Activated CD4-positive, alpha-beta memory T cell treated with anti-CD3 and anti-CD28 coated beads, Interleukin-2, amount 10 ng/mL, durations not matched to agents 7 days and 5 days (primary cell): ENCODE measurements at places on chromosomes 11 and 22. TPM values are rescaled to one million over a fixed set of nuclear protein-coding genes. Genes with fewer than 3 reads are reported as not detected.

GRCh38 chr11:113271551-113272245 is 42.7 kb upstream of the TTC12 start:
- no peaks in the 10 kb centered on the region for H3K4me1 ChIP-seq
- no peak overlapping the region for H3K27ac ChIP-seq
- H3K27me3 ChIP-seq, result no peaks in the 10 kb centered on the region
- DNase-seq, result no peak

DNA sequence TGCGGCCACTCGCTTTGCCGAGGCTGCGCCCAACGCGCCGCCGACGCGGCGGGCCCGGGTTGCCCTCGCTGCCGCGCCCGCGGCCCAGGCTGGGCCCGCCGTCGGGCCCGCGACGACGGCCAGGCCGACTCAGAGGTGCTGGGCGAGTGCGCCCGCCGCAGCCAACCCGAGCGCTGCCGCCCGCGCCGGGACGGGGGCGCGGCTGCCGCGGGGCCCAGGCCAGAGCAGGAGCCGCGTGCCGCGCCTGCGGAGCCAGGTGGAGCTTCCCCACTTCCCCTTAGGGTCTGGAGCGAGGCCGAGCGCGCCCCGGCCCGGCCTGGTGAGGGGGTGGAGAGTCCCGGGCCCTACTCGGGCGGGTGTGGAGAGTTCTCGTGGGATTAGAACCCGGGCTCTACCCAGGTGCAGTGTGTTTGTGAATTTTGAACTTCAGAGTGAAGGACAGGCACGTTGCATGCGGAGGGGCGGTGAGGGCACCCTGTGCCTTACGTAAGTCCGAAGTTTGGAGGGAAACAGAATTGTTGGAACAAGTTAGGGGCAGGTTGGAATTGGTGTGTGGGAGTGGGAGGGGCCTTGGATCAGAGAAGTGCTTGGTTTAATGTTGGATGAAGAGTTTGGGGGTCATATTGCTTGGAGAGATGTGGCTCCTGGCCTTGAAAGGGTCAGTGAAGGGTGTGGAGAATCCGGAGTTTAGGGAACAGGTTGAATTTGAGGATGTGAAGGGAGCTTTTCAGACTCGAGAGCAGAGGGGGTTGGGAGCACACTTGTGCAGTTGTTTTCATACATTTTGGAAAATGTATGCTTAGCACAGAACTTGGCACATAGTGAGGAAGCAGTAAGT is 697 bp downstream of the RNF169 start:
- H3K27ac ChIP-seq, result peak overlapping the region; percentile 76
- DNase-seq, result peak; percentile 56
- H3K4me1 ChIP-seq, result peaks cover 32% of the 10 kb centered on the region
- peak overlapping the region; percentile 85 for H3K4me3 ChIP-seq
- H3K36me3 ChIP-seq, result peaks cover 13% of the 10 kb centered on the region
- H3K27me3 ChIP-seq, result no peaks in the 10 kb centered on the region

GRCh38 chr22:46049726-46050450 is 72.9 kb upstream of the WNT7B start:
- DNase-seq, result no peak
- H3K4me3 ChIP-seq, result no peak overlapping the region
- H3K27me3 ChIP-seq, result peaks cover 1% of the 10 kb centered on the region
- no peak overlapping the region for H3K27ac ChIP-seq
- H3K36me3 ChIP-seq, result peaks cover 5% of the 10 kb centered on the region

- peak; percentile 66 for DNase-seq
- no peak overlapping the region for H3K4me3 ChIP-seq
- peaks cover 6% of the 10 kb centered on the region for H3K27me3 ChIP-seq
- no peak overlapping the region for H3K27ac ChIP-seq
- no peaks in the 10 kb centered on the region for H3K36me3 ChIP-seq
- H3K4me1 ChIP-seq, result peaks cover 26% of the 10 kb centered on the region
Observed at GRCh38 chr22:37043828-37044538, 7.6 kb upstream of the KCTD17 start.

DNA sequence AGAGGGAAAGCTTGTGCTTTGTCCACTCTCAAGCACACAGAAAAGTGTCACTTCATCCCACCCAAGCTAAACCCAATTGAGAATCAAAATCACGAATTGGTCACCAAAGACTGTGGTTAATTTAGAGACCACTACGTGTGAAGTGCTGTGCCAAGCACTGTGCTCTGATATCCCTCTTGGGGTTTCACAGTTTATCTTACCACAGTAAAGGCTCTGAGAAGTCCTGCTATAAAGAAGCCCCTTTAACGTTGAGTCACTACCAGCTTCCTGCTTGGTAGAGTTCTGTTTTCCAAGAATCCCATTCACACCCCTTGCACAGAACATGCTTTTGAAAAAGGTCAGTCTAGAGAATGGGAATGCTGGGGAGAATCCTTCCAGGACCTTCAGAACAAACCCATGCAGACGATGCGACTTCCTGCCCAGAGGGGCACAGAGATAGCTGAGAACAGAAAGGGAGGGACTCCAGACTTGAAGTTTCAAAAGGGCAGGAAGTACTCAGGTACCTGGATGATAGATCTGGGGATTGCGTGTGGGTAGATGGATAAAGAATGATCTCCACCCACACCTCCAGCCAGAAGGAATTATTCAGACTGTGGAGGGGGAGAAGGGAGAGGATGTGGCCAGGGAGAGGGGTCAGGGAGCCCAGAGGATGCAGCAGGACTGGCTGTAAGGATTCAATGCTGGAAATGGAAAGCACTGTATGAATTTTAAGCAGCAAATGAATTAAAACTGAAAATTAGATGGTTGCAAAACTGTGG is 18.1 kb upstream of the TSPAN18 start:
- no peaks in the 10 kb centered on the region for H3K36me3 ChIP-seq
- peaks cover 13% of the 10 kb centered on the region for H3K4me1 ChIP-seq
- H3K27me3 ChIP-seq, result peaks cover 18% of the 10 kb centered on the region
- DNase-seq, result no peak

GRCh38 chr11:120932305-120932915 is 91.5 kb upstream of the TBCEL start:
- H3K27ac ChIP-seq, result no peak overlapping the region
- no peak overlapping the region for H3K4me3 ChIP-seq
- H3K27me3 ChIP-seq, result peaks cover 3% of the 10 kb centered on the region
- no peaks in the 10 kb centered on the region for H3K4me1 ChIP-seq
- no peaks in the 10 kb centered on the region for H3K36me3 ChIP-seq

DNA sequence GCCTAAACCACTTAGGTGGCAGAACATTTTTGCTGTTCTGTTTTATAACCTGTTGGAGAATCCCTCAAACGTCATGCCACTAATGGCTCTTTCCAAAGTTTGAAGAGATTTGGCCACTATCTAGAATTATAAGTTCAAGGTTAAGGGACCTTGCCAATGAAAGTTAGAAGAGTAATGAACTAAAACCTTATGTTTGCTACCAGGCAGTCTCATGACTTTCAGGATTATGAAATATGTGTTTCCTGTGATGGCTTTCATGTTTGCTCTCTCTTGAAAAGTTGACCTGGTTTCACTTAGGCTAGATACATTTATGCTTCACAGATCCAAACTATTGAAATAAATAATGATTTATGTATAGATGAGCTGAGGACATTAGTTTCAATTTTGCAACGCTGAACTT is 340.0 kb downstream of the LRRC4C start:
- H3K27me3 ChIP-seq, result no peaks in the 10 kb centered on the region
- H3K27ac ChIP-seq, result no peak overlapping the region
- no peaks in the 10 kb centered on the region for H3K4me1 ChIP-seq
- no peak for DNase-seq
- no peaks in the 10 kb centered on the region for H3K36me3 ChIP-seq

GRCh38 chr11:124551189-124551588 is 7.7 kb upstream of the OR8B12 start:
- no peaks in the 10 kb centered on the region for H3K27me3 ChIP-seq
- no peak overlapping the region for H3K27ac ChIP-seq
- H3K36me3 ChIP-seq, result no peaks in the 10 kb centered on the region
- H3K4me1 ChIP-seq, result no peaks in the 10 kb centered on the region
- no peak for DNase-seq

DNA sequence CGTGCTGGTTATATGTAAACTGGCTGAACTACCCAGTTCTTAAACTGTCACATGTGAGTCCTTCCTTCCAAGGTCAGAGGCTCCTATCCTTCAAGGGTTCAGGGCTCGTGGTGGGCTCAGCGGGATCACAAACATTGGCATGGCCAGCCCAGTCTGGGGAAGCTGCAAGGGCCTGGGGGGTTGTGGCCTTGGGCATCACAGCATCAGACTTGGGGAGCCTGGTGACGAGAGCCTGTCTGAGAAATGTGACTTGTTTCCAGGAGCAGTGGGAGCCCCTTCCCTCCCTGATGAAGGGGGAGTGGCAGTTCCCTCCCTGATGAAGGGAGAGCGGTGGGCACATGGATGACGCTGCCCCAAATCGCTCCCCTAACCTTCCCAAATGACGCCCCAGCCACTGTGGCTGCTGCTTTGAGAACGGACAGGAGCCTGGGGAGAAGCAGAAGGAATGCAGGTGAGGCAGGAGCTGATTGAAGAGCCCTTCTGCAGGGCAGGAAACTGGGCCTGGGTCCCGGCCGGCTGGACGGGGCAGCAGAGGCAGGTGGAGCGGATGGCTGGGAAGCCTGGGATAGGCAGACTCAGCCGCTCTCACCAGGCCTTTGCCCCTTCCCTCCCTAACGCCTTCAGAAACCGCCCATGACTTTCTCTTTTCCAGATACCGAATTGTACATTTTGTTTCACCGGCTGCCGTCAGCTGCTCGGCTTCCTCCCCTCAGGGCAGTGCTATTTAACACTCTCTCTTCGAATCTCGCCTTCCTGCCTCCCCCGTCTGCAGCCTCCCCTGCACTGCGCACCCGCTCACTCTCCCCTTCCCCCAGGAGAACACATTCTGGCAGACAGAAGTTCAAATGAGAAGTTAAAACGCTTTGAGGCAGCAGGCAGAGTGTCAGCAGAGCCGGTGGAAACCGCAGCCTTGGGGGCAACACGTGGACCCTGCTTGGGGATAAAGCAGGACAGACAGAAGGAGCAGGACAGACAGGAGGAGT is 1486.7 kb downstream of the BRD1 start:
- H3K4me1 ChIP-seq, result no peaks in the 10 kb centered on the region
- no peaks in the 10 kb centered on the region for H3K36me3 ChIP-seq
- no peaks in the 10 kb centered on the region for H3K27me3 ChIP-seq
- no peak overlapping the region for H3K27ac ChIP-seq
- DNase-seq, result no peak

- no peak overlapping the region for H3K27ac ChIP-seq
- H3K4me3 ChIP-seq, result no peak overlapping the region
- DNase-seq, result no peak
- no peaks in the 10 kb centered on the region for H3K36me3 ChIP-seq
Observed at GRCh38 chr11:69770540-69770939, 4.6 kb downstream of the FGF4 start.

- H3K27me3 ChIP-seq, result no peaks in the 10 kb centered on the region
- DNase-seq, result no peak
- H3K27ac ChIP-seq, result peak overlapping the region; percentile 86
- no peaks in the 10 kb centered on the region for H3K36me3 ChIP-seq
- peaks cover 27% of the 10 kb centered on the region for H3K4me1 ChIP-seq
- H3K4me3 ChIP-seq, result peak overlapping the region; percentile 86
Observed at GRCh38 chr22:38655519-38656255, 505 bp downstream of the FAM227A start.

DNA sequence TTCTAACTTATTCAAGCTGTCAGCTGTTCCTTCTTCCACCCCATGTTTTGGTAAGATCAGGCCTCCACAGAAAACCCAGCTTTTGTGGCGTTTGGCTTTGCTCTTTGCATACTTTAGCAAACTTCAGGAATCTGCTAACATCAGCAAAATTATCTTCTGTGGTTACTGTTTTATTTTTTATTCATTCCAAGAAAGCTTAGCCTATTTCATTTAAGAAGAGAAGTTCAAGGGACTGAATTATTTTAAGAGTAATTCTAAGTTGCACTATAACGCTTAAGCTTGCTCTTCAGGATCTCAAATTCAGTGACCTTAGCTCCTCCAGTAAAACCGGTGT is 1.1 kb downstream of the JHY start:
- H3K4me3 ChIP-seq, result peak overlapping the region; percentile 71
- H3K36me3 ChIP-seq, result peaks cover 2% of the 10 kb centered on the region
- H3K27ac ChIP-seq, result peak overlapping the region; percentile 62
- H3K4me1 ChIP-seq, result peaks cover 10% of the 10 kb centered on the region
- H3K27me3 ChIP-seq, result peaks cover 17% of the 10 kb centered on the region
- no peak for DNase-seq

DNA sequence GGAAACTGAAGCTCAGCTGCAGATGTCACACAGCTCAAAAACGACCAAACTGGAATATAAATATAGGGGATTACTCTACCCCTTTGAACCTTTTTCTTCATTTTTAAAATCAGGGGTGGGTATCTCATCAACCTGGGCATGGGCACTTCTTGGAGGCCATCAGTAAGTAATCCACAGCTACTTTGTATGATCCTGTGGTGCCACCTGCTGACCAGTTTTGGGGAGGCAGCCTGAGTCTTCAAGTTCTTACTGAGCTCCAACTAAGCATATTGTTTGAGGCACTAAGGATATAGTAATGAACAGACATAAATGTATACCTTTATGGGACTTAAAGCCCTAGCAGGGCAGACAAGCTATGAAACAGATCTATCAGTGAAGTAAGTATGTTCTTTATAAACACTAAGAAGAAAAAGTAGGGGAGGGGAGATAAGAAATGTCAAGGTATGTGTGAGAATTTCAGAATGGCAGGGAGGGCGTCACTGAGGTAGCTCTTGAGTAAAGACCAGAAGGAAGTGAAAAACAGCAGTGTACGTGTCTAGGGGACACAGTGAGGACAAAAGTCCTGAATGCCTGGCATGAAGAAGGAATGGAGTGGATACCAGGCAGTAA is 18.4 kb downstream of the TUB start:
- H3K4me3 ChIP-seq, result no peak overlapping the region
- H3K27me3 ChIP-seq, result no peaks in the 10 kb centered on the region
- H3K36me3 ChIP-seq, result no peaks in the 10 kb centered on the region

DNA sequence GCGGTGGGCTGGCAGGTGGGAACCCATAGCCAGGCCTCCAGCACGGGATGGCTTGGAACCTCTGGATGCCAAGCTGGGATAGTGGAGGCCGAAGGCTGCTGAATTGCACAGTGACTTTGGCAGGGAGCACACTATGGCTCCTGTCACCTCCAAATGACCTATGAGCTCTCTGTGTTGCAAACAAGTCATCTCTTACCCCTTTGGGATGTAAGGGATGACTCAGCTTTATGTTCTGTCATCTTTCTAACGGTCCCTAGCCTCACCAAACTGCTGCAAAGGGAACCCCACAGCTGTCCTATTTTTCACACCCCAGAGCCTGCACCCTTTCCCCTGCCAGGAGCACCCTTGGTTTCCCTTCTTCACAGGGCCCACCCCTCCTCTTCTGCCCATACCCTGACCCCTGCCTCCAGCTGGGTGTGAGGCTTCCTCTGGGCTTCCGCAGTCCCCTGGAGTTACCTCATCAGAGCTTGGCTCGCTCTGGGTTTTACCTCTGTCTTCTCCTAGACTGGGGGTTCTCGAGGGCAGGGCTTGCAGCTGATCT is 2.7 kb upstream of the SCUBE1 start:
- H3K36me3 ChIP-seq, result no peaks in the 10 kb centered on the region
- DNase-seq, result peak; percentile 24
- peak overlapping the region; percentile 73 for H3K27ac ChIP-seq
- H3K4me1 ChIP-seq, result peaks cover 33% of the 10 kb centered on the region
- H3K27me3 ChIP-seq, result peaks cover 51% of the 10 kb centered on the region
- H3K4me3 ChIP-seq, result no peak overlapping the region

GRCh38 chr11:86932259-86932585 is 23.0 kb downstream of the FZD4 start:
- no peak for DNase-seq
- peaks cover 17% of the 10 kb centered on the region for H3K4me1 ChIP-seq
- no peak overlapping the region for H3K27ac ChIP-seq
- no peak overlapping the region for H3K4me3 ChIP-seq
- no peaks in the 10 kb centered on the region for H3K27me3 ChIP-seq

- H3K4me1 ChIP-seq, result no peaks in the 10 kb centered on the region
- no peaks in the 10 kb centered on the region for H3K27me3 ChIP-seq
- no peaks in the 10 kb centered on the region for H3K36me3 ChIP-seq
- DNase-seq, result no peak
Observed at GRCh38 chr11:29914203-29914930, 102.5 kb downstream of the KCNA4 start.

Gene CAVIN3
- 13.2 TPM for total RNA-seq

Gene GSTT2
- total RNA-seq, result not detected

Gene NUCB2
- 82.0 TPM for total RNA-seq
